ENCODE measurements at places on chromosomes 4 and X.

GRCh38 chr4:158313566-158313965 is 103.3 kb downstream of the TMEM144 start:
- no peak for DNase-seq

- DNase-seq = no peak
Observed at GRCh38 chr4:148239494-148239985, 202.7 kb downstream of the NR3C2 start.

DNA sequence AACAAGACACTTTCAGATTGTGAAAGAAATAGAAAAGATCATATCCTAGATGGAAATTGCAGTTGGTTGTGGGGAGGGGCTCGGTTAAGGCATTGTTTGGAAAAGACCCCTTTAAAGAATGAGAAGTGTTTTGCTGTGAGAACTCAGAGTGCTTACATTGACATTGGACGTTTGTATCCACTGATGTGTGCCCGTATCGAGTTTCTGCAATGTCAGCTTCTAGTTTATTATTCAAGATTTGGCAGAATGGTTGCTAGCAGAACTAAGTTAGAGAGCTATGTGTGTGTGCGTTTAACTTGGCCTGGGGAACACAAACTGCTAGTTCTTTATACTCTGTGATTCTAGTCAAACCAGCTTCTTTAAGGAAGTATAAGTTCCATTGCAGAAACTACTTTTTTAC is 2702.5 kb downstream of the PCDH7 start:
- no peak for DNase-seq

DNA sequence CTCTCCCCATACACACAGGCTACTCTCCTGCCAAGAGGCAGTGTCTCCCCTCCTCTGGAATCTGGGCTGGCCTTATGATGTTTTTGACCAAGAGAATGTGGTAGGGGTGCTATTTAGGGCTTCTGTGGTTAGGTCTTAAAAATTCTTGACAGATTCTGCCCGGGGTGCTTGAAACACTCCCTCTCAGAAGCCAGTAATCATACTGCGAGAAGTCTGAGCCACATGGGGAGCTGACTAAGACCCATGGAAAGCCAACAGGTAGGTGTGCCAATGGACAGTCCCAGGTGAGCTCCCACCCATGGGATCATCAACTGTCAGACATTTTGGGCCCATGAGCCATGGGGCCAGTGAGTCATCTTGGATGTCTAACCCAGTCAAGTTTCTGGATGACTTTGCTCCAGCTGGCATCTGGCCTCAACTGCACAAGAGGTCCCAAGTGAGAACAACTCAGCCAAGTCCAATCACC is 315.7 kb downstream of the FBXW7 start:
- no peak for DNase-seq

DNA sequence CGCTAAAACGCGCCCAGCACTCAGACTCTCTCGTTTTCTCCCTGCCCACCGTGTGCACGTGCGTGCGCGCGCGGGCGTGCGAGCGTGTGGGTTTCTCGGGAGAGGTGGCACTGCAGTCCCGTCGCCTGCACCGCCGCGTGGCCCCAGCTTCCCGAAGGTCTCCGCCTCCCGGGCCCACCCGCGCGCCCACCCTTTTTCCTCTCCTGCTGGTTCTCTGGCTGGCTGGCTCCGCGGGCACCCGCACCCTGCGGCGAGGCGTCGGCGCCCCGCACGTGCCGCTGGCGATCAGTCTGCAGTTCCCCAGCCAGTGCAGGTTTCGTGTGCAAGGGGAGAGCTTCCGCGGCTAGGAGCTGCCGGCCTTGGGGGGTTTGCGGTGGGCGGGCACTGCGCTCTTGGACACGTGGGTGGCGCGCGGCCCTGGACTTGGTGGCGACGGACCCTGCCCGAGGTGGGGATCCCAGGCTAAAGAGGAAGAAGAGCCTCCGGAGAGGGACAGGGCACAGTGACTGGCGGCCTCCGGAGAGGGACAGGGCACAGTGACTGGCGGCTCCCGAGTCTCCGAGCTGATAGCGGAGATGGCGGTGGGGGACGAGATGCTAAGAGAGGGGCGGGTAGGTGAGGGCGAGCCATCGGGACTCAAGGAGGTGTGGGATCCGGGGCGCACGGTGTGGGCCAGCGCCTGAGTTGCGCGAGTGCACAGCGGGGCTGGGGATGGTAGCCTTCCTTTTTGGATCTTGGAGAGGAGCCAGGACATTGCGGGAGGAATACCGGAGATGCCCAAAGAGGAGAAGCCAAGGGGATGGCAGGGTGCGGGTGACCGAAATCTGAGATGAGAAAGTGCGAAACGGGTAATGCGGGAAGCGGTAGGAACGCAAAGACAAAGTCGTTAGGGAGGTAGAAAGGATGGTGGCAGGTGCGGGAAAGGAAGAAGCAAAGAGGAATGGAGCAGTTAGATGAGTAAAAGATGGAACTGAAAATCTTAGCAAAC is at the start of gene FAM184B:
Gene FAM184B (minus strand): TSS at position 322 of the 988 bp plus-strand sequence. CDS start 322 bp downstream, outside the sequence.
- no peak for DNase-seq

DNA sequence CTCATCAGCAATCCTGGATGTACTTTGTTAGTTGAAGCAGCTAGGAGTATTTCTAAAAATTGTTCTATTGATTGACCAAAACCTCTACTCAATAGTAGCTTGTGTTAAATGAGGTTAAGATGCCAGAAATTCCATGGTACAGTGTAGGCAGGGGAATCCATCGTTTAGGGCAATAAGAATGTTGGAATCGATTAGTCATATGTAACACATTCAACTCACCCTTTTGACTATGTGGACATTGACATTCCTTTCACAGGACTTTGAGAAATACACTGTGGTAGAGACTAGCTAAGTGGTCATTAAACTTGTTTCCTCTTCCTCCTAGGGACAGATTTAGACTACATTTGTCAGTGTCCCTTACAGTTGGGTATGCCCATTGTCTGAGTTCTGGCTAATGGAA is 40.2 kb downstream of the KDM5C start:
- DNase-seq = no peak

- no peak for DNase-seq
Observed at GRCh38 chr4:8850074-8850829, 21.4 kb downstream of the HMX1 start.

GRCh38 chrX:126819429-126819828 is at the start of gene PRR32:
PRR32 (plus strand) TSS chrX:126819729; CDS start chrX:126819844, 115 bp downstream.
- DNase-seq = no peak

DNA sequence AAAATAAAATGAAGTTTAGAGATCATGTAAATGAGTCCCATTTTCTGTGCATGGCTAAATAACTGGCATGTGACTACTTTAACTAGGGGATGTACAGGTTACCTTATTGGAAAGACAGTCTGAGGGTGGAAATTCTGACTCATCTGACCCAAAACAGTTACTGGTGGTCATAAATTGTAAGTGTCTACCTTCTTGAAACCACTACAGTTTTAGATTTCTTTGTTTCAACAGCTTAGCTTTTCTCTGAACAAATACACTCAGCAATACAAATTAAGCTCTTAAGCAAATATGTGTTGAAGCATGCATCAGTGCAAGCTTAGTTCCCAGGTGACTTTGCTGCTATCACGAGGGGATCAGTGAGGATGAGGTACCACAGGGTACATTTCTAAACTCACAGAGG is 60.7 kb upstream of the PGM2 start:
- DNase-seq = no peak

DNA sequence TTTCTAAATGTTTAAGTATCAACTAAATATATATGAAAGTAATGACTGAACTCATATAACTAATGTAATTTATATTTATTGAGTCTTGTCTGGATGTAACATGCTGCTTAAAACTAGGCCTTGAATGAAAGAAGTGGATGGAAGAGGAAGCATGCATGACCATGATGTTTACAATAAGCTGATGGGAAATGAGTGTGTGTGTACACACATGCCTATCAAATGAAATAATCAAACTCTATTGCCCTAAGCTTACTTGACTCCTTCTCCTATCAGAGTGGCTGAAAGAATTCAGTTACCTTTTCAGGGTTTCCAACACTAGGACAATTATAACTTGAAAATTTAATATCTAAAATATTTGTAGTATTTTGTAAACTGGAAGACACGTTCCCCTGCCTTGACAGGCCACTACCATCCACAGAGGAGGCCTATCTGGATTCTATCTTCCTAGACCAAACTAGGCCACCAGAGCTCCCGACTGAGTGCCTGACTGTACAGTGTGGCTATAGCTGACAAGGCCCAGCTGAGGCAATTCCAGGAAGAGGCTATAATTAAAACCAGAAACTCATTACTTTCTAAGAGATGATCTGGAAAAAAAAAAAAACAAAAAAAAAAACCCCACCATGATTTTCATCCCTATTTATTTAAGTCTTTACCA is 7.6 kb downstream of the ARSJ start:
- no peak for DNase-seq

GRCh38 chr4:65623506-65623905 is 46.8 kb downstream of the EPHA5 start:
- DNase-seq = no peak

DNA sequence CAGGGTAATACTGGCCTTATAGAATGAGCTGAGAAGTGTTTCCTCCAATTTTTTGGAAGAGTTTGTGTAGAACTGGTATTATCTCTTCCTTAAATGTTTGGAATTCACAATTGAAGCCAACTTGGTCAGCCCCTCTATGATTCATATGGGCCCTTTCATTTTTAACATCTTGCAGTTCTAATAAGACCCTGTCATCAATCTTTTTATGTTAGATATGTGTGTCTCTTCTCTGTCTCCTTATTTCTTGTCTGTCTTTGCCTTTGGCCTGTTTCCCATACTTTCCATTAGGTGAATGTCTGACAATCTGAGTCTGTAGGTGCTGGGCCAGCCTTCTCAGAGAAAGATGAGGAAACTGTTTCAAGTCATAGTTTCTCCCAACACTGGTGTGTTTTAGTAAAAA is 88.7 kb downstream of the SLC16A2 start:
- no peak for DNase-seq

DNA sequence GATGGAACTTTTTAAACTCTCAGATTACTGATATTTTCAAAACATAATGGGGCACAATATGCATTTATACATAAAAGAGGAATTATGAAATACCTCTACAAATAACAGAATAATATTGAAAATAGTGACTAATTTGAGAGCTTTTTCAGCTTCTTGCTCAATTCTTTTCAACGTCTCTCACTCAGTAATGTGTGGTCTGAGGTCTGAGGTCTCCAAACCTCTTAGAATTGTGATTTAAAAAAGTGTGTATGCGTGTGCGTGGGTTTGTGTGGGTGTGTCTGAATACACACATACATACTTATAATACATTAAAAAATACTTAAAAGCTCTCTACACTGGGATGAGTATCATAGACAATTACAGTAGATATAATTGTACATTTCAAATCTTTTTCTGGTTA is 7.9 kb downstream of the NDNF start:
- no peak for DNase-seq

GRCh38 chr4:654871-655463 is 19.1 kb downstream of the ATP5ME start:
- no peak for DNase-seq

DNA sequence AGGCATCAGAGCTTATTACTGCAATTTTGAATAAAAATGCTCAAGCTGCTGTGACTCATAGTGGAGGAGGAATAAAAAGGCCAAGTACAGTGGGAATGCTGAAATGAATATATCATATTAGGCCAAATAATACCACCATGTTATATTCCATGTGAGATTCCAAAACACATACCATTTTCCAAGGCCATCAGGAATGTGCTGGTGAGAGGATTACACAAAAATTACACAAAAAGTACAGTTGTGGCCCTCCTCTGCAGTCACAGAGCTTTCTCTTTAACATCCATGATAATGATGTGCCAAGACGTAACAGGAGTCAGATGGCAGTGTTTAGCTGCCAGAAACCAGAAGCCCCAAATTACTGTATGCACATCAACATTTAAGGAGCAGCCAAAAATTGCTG is 153.5 kb downstream of the PCDH18 start:
- no peak for DNase-seq

DNA sequence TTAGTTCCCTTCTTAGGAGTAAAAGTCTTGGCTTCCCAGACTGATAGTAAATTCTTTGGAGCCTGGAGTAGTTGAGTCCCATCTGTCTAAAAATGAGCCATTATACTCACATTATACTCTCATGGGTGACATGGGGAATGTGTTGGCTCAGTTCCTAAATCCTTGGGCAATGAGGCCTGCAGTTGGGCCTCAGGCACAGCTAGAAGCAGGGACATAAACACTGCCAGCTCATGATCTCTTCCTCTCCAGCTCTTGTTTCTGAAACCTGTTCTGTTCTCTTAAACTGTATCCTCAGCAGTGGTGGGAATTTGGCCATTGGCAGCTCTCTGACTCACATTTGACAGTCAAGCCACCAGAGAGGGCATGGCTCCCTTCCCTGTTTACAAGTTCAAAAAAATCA is 212.5 kb downstream of the SPATA18 start:
- no peak for DNase-seq

- DNase-seq = no peak
Observed at GRCh38 chr4:183413234-183414200, 30.9 kb upstream of the CDKN2AIP start.

- DNase-seq = no peak
Observed at GRCh38 chr4:165398570-165398969, 19.8 kb downstream of the CPE start.

GRCh38 chr4:88927420-88927819 is 129.6 kb downstream of the FAM13A start:
- DNase-seq = no peak

- no peak for DNase-seq
Observed at GRCh38 chr4:59091146-59092142, 1981.3 kb upstream of the IGFBP7 start.

DNA sequence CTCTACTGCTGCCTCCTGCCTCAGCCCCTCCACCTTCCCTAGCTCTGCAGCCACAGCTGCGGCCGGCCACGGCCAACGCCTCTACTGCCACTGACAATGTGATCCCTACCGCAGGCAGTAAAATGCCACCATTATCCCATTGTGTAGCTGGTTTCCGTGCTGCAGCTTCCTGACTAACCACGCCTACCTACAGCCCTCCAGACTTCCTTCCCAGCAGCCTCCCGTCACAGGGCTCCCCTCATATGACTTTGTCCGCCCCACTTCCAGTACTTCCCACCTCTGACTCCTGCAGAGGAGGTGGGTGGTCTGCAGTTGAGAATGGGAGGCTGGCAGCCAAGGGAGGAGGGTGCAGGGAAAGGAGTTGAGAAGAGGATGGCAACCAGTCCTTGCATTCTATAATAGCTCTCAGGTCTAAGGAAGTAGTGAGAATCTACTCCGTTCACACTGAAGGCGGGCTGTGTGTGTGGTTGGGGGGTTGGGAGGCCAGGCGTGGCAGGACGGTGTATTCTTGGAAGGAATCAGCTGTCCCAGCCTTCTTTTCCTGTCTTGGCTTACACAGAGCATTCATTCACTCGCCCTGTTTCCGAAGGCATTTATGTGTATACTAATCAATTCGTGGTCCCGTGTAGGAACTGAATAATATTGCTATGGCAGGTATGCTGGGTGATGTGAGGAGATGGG is 33.1 kb upstream of the USP51 start:
- DNase-seq = no peak

- no peak for DNase-seq
Observed at GRCh38 chr4:148192526-148192925, 249.7 kb downstream of the NR3C2 start.

All from cortex of kidney (tissue), 1 donor.